CD4-positive, alpha-beta T cell treated with Interleukin-2 at 100 ng/mL for 4 hours (primary cell): ENCODE measurements at places on chromosomes 5 and 9.

- DNase-seq = no peak
Measured at GRCh38 chr5:137498301-137498735, 808 bp downstream of the SPOCK1 start.

- no peak for DNase-seq
Measured at GRCh38 chr5:169244812-169245211, 56.1 kb downstream of the SLIT3 start.

DNA sequence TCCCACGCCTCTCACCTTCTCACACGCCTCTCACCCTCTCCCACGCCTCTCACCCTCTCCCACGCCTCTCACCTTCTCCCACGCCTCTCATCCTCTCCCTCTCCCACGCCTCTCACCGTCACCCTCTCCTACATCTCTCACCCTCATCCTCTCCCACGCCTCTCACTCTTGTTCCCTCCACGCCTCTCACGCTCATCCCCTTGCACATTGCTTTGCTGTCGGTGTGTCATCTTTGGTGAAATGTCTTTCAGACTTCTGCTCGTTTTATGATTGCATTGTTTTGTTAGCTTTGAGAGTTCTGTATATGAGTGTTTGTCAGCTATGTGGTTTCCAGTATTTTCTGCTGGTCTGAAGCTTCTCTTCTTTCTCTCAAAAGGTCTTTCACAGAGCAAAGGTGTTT is 102.7 kb downstream of the EHMT1 start:
- peak; percentile 32 for DNase-seq

DNA sequence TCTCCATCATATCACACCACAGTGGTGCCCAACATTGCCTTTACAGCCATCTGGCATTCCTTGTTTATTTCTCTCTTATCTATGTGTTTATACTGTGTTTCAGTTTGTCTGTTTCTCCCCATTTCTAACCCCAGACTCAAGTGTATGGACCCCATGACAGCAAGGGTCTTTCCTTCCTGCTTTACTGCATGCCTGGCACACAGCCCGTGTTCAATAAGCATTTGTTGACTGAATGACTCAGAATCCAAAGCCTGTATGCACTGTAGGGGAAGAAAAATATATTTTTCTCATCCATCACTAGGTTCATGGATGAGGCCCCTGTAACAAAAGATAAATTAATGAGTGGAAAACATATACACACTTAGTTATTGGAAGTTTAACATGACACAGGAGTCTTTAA is 190.8 kb upstream of the SEMA6A start:
- no peak for DNase-seq

GRCh38 chr9:38690574-38690973 is 29.4 kb downstream of the FAM240B start:
- DNase-seq = no peak

- no peak for DNase-seq
Measured at GRCh38 chr9:12908895-12909294, 134.1 kb downstream of the LURAP1L start.

DNA sequence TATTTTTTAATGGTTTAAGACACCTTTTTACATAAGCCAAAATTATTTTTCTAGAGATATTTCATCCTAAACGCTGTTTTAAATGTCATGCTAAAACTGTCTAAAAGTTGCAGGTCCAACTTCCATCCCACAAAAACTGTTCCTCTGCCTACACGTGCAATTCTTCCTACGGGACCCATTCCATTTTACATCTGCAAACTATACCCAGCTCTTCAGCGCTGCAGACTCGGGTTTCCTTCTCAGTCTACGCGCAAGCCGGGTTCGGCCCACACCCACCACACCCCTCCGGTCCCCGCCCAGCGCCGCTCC is 8.7 kb downstream of the RANBP6 start:
- DNase-seq = no peak
